DMS79 (cell line): ENCODE measurements at places on chromosomes 6 and 20.

GRCh38 chr20:43680981-43681380 lies 14.1 kb downstream of the MYBL2 start:
- no peak for DNase-seq

- no peak for DNase-seq
Observed at GRCh38 chr6:157645201-157645795, 177.7 kb upstream of the SNX9 start.

DNA sequence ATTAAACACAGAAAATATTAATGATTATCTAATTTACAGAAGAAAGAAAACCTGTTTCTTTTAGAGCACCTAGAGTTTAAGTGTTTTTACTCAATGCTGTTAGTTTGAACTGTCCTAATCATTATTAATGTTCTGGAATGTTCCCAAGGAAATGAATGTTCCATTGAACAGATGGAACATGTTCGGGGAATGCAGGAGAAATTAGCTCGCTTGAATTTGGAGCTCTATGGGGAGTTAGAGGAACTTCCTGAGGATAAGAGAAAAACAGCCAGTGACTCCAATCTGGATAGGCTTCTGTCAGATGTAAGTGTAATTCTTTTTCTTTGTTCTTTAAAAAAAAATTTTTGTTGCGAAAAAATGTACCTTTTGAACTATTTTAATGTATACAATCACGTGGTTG lies 10.8 kb upstream of the ECT2L start:
- no peak for DNase-seq

- DNase-seq, result no peak
Observed at GRCh38 chr6:120805276-120805675, 529.0 kb downstream of the TBC1D32 start.

GRCh38 chr6:36955671-36956445 lies 1.3 kb downstream of the PI16 start:
- DNase-seq, result no peak

DNA sequence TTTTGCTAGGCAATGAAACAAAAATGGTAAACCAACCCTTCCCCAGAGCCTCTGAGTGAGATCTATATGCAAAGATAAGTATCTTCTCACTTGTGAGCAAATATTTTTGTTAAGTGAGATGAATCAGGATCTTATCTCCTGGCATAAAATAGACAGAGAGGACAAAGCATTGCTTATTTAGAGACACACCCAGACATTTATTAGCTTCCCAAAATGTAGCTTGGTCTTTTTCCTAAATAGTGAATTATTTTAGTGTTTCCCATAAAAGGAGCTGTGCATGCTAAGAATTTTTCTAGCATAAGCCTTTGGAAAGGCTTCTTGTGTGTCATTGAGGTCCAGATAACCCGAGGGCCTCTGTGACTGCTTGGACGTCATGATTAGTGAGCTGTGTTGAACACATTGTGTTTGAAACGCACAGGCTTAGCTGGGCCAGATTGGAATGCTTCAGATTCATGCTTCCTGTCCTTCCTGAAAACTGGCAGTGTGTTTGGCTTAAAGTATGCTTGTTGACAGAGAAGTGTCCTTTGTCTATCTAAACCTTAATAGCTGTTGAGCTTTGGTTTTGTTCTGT lies 16.5 kb downstream of the MTHFD1L start:
- no peak for DNase-seq

- DNase-seq, result no peak
Observed at GRCh38 chr6:6004390-6004995, 2.2 kb downstream of the NRN1 start.

- no peak for DNase-seq
Observed at GRCh38 chr20:33629533-33629932, 32.6 kb upstream of the C20orf144 start.

GRCh38 chr6:66896415-66896814 lies 1189.4 kb upstream of the EYS start:
- no peak for DNase-seq

DNA sequence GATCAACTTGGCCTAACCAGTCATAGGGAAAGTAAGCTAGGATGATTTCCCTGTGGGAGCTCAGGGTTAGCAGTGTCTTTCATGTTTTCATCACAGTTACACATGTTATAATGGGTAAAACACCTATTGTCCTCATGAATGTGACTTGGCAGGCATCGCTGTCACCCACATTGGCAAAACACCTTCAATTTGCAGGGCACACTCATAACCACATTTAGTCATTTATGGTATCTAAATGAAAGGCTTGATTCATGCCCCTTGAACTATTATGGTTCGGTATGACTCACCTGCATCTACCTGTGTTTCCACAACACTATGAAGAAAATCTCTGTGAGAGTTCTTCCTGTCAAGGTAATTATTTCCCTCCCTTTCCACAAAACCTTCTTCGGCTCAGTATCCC lies 49.2 kb downstream of the FRK start:
- no peak for DNase-seq

DNA sequence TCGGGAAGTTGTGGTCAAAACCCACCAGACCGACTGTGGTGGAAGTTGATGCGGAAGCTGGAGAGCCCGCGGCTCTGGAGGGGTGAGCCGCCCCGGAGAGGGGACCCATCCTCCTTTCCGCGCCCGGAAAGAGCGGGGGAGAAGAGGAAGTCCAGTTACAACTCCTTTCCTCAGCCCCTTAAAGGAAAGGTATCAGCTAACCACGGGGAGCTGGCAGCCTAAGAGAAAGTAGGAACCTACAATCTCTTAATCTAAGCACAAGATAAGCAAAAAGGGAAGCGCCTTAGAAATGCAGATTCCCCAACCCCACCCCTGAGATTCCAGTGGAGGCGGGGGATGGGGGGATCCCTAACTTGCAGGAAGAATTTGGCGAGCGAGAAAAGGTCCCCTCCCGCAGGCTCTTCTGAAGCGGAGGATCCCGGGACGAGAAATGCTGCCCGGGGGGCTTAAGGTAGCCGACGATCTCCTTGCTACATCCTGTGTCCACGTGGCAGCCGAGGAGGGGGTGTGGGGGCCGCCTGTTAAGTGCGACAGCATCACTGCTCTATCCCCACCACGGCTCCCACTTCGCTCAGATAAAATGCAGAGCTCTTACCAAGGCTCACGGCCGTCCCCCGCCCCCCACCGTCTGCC lies 87.5 kb downstream of the ZFP64 start:
- DNase-seq, result no peak

GRCh38 chr6:168020242-168020641 lies 22.8 kb downstream of the KIF25 start:
- DNase-seq, result no peak
